ENCODE measurements at places on chromosomes 4 and X.

DNA sequence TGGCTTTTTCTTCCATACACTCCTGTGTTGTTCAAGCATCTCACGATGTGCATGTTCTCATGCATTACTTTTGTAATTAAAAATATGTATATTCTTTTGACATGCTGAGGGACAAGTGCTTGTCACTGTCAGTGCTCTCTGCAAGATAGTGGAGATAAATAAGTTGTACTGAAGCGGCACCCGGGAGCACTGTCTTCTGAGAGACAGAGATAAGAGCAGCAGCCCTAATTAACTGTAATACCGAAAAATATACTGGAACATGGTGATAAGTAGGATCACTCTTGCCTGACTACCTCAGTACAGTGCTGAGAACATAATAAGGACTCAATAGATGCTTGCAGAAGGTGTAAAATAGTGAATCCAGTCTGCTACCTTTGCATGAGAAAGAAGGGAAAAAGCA is 9.4 kb upstream of the GPR173 start:
- DNase-seq = no peak

DNA sequence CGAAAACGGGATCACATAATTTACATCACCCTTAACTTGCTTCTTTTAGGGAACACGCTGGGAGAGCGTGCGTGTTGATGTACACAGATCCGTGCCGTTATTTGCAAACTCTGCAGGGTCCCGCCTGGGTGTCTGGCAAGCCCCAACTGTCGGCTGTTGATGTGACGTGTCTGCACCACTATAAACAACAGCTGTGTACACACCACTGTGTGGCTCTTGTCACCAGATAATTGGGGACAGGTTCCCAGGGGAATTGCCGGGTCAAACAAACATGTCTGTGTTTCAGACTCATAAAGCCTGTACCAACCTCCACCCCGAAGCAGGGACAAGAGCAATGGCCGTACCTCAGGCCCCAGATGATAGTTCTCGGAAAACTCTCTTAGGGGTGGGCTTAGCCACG is 105.0 kb upstream of the AFAP1 start:
- DNase-seq = no peak

DNA sequence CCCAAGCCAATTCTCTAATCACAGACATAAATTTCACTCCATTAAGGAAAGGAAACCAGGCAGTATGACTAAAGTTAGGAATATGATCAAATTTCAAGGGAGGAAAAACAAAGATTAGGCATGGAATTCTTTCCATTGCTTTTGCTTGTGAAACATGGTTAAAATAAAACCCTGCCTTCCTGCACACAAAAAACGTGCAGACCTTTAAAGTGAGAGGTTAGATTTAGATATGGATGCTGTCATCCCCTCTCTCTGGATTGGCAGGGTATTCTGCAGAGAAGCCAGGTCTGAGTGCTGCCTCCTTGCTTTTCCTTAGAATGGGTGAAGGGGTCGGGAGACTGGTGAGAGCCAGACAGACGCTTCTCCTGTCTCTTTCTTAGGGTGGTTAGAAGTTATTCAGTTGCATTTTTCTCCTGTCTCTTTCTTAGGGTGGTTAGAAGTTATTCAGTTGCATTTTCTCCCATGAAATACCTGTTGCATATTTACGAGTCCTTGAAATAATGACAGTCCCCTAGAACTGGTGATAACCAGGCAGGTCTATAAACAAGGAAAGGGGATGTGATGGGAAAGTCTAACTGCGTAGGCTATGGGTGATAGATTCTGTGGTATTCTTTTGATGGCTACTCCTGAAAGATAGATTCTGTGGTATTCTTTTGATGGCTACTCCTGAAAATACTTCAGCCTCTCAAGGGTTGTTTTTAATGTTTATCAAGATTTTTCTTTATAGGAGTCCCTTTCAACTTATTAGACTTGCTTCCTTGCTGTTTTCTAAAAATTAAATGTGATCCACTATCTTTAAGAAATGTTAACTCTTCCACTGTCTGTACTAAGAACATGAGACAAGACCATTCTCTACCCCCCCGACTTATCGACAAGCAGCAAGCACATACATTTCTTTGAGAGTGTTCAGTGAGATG is 163.6 kb downstream of the SPRY1 start:
- no peak for DNase-seq

GRCh38 chr4:99806545-99806944 is 10.1 kb upstream of the DAPP1 start:
- DNase-seq = no peak

GRCh38 chr4:163857903-163858302 is 363.4 kb downstream of the TMA16 start:
- no peak for DNase-seq
